Thymus (tissue), 14 donors: ENCODE measurements at places on chromosomes 11 and 22. TPM values are rescaled to one million over a fixed set of nuclear protein-coding genes. Genes with fewer than 3 reads are reported as not detected.

DNA sequence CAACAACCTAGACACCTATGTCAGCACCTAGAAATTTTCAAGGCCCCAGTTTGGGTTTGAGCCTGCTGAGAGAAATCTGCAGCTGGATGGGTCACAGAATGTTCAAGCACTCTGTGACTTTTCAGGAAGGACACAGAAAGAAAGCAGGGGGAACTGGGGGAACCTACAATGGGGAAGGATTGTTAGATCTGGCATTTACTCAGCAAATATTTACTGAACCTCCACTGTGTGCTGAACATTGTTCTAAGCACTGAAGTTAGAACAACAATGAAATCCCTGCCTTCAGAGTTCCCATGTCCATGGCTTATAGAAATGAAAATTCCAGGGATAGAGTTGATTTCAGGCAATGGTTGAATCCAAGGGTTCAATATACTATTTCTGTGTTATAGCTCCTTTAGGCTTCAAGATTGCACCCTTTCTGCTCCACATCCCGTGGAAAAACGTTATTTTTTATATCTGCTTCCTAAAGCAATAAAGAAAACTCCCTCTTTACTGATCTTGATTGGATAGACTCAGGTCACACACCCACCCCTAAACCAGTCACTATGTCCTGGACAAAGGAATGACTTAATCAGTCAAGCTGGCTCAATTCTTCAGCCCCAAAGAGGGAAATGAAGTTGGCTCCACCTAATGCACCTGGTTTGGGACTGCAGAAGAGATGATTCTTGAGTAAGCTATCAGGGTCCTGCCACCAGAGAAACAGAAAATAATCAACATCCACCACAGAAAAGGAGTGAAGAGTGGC, 95.1 kb downstream of the OR5AK2 start:
- DNase-seq: no peak

The EHF gene
- total RNA-seq: 0.76 TPM

The BEST1 gene
- 0.47 TPM for total RNA-seq

The OR51G1 gene
- not detected for total RNA-seq

The EMID1 gene
- total RNA-seq: 4.7 TPM

The XNDC1N gene
- 6.9 TPM for total RNA-seq

DNA sequence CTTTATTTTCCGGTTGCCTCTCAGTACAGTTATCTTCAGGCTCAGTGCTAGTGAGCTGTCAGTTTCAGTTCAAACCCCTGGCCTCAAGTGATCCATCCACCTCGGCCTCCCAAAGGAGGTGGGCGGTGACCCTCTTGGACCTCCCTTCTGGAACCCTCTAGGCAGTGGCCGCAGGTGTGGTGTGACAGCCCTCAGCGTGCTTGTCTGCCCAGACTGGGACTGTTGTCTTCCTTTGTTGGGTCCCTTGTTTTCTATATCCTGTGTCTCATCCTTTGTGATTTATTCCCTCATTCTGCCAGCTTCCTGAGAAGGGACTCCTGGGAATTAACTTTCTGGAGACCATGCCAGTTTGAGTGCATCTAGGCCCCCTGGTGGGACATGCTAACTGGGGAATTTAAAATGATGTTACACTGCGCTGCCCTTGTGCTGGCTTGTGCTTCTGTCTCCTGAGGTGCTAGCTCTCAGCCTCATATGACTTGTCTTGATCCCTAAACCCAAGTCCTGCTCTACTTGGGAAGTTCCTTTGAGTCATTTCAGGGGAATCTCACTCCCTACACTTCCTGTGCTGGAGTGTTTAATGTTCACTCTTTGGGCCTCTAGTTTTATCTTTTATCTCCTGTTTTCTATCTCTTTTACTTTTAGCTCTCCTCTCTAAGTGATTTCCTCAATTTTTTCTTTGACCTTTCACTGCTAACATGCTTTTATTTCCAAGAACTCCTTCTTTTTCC, 19.4 kb downstream of the MED15 start:
- DNase-seq: no peak

The NRGN gene
- total RNA-seq: 0.52 TPM

DNA sequence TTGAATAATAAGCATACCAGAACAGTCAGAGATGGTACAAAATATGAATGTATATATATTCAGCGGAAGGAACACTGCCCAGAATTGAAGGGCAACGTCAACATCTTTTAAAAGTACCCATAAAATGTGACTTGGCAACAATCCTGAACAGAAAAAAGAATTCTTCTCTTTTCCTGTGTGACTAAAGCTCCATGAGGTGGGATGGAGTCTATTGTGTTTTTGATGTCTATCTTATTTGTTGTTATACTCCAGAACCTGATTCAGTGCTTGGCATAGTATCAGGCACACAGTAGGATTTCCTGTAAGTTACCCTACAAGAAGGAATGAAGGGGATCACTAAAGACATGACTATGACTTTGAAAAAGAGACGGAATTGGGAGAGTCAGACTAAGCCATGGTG, 10.3 kb downstream of the LDLRAD3 start:
- DNase-seq: no peak
